ENCODE measurements at places on chromosomes 11 and 22. TPM values are rescaled to one million over a fixed set of nuclear protein-coding genes. Genes with fewer than 3 reads are reported as not detected.

DEFB131B gene
- total RNA-seq = not detected

LDLRAD3 gene
- total RNA-seq = 20.7 TPM

TRIM48 gene
- not detected for total RNA-seq

ZNF215 gene
- 3.2 TPM for total RNA-seq

CRYBB1 gene
- not detected for total RNA-seq

PANX3 gene
- not detected for total RNA-seq

CNIH2 gene
- total RNA-seq = 0.89 TPM

KCNK7 gene
- not detected for total RNA-seq

MRGPRX3 gene
- not detected for total RNA-seq

CDC42EP2 gene
- 22.0 TPM for total RNA-seq

IGHMBP2 gene
- 8.4 TPM for total RNA-seq

SERHL2 gene
- total RNA-seq = 3.0 TPM

TRPC6 gene
- total RNA-seq = 1.5 TPM

GRIK4 gene
- total RNA-seq = not detected

DDI1 gene
- not detected for total RNA-seq

ST3GAL4 gene
- total RNA-seq = 31.3 TPM

MS4A4A gene
- total RNA-seq = not detected

TFIP11 gene
- 19.0 TPM for total RNA-seq

CHRM1 gene
- total RNA-seq = not detected

MAJIN gene
- not detected for total RNA-seq

ZP1 gene
- total RNA-seq = 0.50 TPM

FAT3 gene
- 0.59 TPM for total RNA-seq

Data from bronchus fibroblast of lung (primary cell).